ENCODE measurements at places on chromosomes 1 and 21.

DNA sequence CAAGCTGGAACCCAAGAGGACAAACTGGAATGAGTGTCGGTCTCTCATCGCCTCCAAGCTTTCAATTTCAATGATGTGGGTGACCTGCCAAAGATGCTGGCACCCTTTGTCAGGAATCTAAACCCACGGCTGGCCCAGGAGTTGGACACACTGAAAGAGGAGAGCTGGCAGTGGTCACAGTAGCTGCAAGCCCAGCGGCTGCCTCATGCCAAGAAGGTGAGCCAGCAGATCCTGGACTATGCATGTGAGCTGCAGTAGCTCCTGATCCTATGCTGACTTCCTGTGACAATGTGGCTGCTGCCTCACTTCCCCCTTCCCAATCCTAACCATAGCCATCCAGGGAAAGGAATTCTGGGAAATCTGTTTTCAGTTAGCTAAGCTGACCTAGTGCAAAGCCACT lies 117.0 kb upstream of the VAV3 start:
- no peak for DNase-seq

GRCh38 chr21:33909756-33910155 lies 5.8 kb downstream of the ATP5PO start:
- DNase-seq: no peak

GRCh38 chr1:18484721-18485120 lies 4.0 kb downstream of the KLHDC7A start:
- DNase-seq: no peak

DNA sequence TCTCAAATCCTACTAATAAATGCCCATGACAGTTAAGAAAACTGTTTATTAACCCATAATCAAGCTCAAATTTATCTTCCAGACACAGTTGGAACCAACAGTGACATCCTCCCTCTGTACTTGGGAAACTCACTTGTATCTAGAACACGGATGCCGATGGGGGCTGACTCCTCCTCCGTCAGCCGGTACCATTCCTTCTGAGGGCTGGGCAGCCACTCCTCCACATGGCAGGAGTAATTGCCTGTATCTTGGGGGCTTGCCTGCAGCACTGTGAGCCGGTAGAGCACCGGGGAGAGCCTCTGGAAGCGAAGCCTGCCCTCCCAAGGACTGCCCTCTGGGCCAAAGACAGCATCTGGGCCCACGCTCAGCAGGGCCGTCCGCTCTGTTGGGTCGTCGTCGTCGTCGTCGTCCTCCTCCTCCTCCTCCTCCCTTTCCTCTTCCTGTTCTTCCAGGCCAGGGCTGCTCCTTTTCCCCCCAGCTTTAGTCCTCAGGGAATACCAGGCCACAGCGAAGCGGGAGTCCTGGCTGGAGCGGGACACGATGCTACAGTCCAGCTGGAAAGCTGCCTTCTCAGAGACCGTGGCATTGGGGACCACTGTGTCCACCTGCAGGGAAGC lies 8.5 kb upstream of the CD58 start:
- DNase-seq: no peak

- DNase-seq: no peak
These were observed 73.4 kb downstream of the CD2 start for GRCh38 chr1:116827607-116828105.

DNA sequence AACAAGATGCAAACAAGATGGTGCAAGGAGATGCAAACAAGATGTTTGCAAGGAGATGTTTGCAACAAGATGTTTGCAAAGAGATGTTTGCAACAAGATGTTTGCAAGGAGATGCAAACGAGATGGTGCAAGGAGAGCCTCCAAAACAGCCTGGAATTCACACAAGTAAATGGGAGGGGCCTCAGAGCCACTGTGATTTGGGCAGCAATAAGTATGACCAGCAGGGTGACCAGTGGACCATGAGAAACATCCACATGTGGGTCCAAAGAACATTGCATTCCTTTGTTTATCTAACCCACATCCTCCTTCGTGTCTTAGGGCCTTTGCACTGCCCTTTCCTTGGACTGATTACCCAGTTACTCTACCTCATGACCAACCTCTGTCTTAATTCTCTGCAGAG lies 162.9 kb downstream of the PLPP3 start:
- no peak for DNase-seq

All from Right ventricle myocardium inferior (tissue), 1 donor.